Urinary bladder (tissue), 4 donors: ENCODE measurements at places on chromosomes 11 and 22. TPM values are rescaled to one million over a fixed set of nuclear protein-coding genes. Genes with fewer than 3 reads are reported as not detected.

Gene CLMP
- total RNA-seq: 46.0 TPM

Gene NCF4
- total RNA-seq: 9.7 TPM

Gene CCDC116
- total RNA-seq: 0.53 TPM

Gene RNF141
- total RNA-seq: 52.0 TPM

Gene OR5M11
- total RNA-seq: not detected

Gene TLCD5
- 11.2 TPM for total RNA-seq
